T-helper 2 cell (primary cell): ENCODE measurements at places on chromosomes 3 and 15.

DNA sequence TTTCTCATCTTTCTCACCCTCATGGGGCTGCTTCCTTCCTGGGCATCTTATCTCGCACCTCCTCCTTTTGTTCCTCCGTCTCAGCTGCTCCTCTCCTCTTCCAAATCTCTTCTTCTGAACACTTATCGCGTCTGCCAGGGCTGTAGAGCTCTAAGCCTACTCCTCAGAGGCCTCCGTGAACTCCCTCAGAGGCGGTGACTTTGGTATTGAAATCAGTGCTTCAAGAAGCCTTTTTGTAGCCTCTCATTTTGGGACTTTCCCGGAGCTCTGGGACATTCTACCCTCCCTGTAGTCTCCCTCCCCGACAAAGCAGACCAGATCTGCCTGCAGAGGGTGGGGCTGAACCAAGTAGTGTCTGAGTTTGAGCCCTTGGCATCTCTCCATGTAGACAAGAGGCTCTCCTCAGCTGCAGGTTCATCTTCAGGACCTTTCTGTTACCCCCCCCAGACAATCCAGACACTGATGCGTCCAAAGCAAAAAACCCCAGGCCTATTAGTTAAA, 17.5 kb upstream of the CPNE9 start:
- DNase-seq: no peak

DNA sequence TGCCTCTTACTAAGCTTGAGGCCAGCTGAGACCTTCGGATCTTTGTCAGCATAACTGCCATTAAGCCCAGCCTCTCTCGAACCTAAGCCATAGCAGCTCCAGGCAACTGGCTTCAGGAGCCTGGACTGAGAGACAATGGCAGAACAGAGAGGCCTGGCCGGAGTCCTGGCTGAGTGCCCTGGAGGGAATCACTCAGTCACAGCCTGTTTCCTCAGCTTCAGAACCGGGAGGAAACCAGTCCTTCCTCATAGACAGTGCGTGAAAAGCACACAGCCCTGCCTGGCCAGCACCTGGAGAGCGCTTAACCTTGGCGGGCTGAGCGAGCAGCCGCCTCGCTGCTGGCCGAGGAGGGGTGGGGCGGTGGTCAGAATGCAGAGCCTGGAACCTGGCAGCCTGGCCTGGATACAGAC, 21.6 kb downstream of the RNU5B-1 start:
- no peak for DNase-seq

DNA sequence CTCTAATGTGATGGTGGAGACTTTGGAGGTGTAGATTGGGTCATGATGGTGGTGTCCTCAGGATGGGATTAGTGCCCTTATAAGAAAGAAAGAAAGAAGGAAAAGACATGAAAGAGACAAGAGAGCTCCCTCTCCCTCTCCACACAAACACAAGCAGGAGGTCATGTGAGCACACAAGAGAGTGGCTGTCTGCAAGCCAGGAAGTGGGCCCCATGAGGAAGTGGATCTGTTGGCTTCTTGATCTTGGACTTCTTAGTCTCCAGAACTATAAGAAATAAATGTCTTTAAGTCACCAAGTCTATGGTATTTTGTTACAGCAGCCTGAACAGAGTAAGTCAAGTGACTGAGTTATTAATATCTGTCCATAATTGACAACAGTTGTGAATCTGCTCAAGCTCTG, 17.1 kb downstream of the IQCB1 start:
- no peak for DNase-seq

DNA sequence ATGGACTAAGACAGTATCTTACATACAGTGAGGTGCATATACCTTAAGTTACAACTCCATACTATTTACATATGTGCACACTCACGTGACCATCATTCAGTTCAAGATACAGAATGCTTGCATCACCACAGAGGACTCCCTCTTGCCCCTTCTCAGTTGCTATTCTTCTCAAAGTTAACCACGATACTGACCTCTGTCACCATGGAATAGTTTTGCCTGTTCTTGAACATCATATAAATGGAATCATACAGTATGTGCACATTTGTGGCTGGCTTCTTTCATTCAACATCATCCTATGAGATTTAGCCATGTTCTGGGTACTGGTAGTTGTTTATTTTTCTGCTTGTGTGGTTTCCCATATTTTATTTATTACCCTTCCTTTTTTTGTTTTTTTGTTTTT, 10.4 kb upstream of the ZSCAN2 start:
- DNase-seq: no peak

DNA sequence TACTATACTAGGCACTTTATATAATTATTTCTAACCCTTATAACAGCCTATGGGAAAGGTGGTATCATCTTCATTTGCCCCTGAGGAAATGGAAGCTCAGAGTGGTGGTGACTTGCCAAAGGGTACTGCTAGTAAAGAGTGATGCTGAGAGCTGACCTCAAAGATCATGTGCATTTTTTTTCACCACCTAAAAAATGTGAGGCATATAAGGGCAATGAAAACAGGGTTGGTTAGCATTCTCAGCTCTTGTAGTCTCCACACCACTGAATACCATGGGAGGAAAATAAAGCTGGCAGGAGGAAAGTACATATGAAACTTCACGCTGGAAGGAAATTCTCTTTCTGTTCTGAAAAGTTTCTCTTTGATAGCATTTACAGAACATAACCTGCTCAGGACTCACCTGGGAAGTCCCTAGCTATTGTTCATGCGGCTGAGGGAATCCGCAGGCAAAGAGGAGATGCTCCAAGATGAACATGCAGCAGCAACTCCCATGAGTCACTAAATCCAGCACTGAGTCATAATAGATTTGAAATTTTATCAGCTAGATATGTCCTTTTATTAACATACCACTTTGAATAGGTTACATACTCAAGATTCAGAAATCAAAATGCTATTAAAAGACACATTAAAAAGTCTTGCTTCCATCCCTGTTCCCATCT, 17.3 kb downstream of the FAIM start:
- no peak for DNase-seq
